ENCODE measurements at places on chromosomes 3 and 15. TPM values are rescaled to one million over a fixed set of nuclear protein-coding genes. Genes with fewer than 3 reads are reported as not detected.

The GABRB3 gene
- total RNA-seq = 6.9 TPM

The RASSF1 gene
- total RNA-seq = 28.9 TPM

GRCh38 chr15:73190189-73190601 lies 137.9 kb downstream of the NEO1 start:
- no peaks in the 10 kb centered on the region for H3K36me3 ChIP-seq
- no peaks in the 10 kb centered on the region for H3K4me1 ChIP-seq
- no peak overlapping the region for H3K27ac ChIP-seq
- H3K4me3 ChIP-seq = no peak overlapping the region

- no peak for DNase-seq
- H3K27ac ChIP-seq = no peak overlapping the region
- H3K4me3 ChIP-seq = no peak overlapping the region
- H3K36me3 ChIP-seq = no peaks in the 10 kb centered on the region
Measured at GRCh38 chr3:194731506-194732073, 45.9 kb downstream of the FAM43A start.

GRCh38 chr3:195040773-195041520 lies 230.0 kb downstream of the XXYLT1 start:
- H3K4me1 ChIP-seq = no peaks in the 10 kb centered on the region
- peak; percentile 11 for DNase-seq
- no peak overlapping the region for H3K4me3 ChIP-seq
- no peak overlapping the region for H3K27ac ChIP-seq
- H3K36me3 ChIP-seq = no peaks in the 10 kb centered on the region
- H3K27me3 ChIP-seq = no peaks in the 10 kb centered on the region

- DNase-seq = peak; percentile 12
- H3K36me3 ChIP-seq = no peaks in the 10 kb centered on the region
- no peaks in the 10 kb centered on the region for H3K27me3 ChIP-seq
- H3K4me3 ChIP-seq = no peak overlapping the region
- no peaks in the 10 kb centered on the region for H3K4me1 ChIP-seq
Measured at GRCh38 chr15:31905054-31905453, 125.3 kb upstream of the CHRNA7 start.

All from kidney (tissue), 22 donors.